ENCODE measurements at places on chromosomes 7 and 10. TPM values are rescaled to one million over a fixed set of nuclear protein-coding genes. Genes with fewer than 3 reads are reported as not detected.

Gene OPTN
- 33.1 TPM for total RNA-seq

Gene ASZ1
- not detected for total RNA-seq

Gene GET4
- 106 TPM for total RNA-seq

Gene ZNF107
- 0.52 TPM for total RNA-seq

Gene DPYSL4
- total RNA-seq = not detected

Gene CPXM2
- total RNA-seq = not detected

Gene PNLIPRP2
- total RNA-seq = not detected

Gene RPEL1
- total RNA-seq = not detected
